T-helper 22 cell (primary cell): ENCODE measurements at places on chromosomes 4 and X.

- DNase-seq: no peak
Observed at GRCh38 chr4:125011646-125012045, 299.1 kb upstream of the ANKRD50 start.

DNA sequence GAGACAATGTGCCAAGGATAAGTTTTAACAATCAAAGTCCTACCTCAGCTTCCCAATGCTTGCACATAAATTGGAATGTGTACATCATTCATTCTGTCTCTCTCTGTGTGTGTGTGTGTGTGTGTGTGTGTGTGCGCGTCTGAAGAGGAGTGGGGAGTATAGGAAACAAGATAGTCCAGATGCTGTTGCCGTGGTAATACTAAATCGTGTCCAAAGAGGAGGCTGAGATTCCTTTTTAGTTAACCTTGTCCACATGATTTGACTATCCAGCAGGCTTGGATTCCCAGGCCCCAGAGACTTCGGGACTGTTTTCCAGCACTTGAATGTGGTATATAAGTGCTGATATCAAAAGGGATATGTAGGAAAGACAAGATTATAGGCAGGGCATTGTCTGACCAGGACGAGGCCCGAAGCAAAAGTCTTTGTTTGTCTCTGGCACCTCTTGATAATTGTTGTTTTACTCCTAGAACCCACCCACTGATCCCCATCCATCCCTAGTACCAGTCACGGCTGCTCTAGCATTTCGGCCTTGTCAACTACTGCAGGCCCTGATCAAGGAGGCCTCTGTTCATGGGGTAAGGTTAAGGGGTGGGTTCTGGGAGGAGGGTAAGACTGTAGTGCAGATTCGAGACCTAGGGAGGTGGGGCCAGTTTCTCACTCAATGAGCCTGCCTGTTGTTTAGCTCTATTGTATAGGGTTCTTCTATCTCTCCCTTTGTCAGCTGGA lies 3.9 kb downstream of the PLP1 start:
- DNase-seq: no peak

DNA sequence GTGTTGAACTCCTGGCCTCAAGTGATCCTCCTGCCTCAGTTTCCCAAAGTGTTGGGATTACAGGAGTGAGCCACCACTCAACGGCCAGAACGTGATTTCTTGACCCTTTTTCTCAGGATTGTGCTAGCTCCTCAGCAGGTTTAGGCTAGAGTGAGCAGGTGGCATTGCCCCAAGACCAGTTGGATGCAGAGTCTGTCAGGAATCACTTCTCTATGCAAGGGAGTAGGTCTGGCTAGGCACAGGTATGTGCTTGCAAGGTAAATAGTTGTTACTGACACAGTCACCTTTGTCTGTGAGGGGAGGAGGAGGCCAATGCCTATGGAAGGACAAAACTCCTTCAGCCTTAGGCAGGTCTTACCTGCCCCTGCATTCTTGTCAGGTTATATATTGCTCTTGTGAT lies 24.2 kb downstream of the SLC25A5 start:
- DNase-seq: no peak

DNA sequence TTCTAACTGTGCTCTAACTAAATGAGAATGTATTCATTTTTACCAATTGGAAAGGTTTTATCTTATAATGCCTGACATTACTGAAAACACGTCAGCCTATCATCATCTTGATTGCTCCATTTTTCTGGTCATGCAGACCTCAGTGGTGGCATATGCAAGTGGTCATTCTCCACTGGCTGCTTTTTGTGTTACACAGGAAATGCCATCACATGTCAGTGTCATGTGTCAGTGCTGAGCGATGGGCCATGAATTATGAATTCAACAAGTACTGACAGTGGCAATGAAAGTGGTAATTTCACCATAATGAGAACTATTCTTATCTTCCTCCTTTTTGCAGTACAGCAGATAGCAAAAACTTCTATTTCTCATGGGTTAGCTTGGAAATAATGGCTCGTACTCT lies 190.5 kb downstream of the PACRGL start:
- no peak for DNase-seq

GRCh38 chrX:131544218-131544617 lies 344 bp downstream of the OR13H1 start:
- no peak for DNase-seq

DNA sequence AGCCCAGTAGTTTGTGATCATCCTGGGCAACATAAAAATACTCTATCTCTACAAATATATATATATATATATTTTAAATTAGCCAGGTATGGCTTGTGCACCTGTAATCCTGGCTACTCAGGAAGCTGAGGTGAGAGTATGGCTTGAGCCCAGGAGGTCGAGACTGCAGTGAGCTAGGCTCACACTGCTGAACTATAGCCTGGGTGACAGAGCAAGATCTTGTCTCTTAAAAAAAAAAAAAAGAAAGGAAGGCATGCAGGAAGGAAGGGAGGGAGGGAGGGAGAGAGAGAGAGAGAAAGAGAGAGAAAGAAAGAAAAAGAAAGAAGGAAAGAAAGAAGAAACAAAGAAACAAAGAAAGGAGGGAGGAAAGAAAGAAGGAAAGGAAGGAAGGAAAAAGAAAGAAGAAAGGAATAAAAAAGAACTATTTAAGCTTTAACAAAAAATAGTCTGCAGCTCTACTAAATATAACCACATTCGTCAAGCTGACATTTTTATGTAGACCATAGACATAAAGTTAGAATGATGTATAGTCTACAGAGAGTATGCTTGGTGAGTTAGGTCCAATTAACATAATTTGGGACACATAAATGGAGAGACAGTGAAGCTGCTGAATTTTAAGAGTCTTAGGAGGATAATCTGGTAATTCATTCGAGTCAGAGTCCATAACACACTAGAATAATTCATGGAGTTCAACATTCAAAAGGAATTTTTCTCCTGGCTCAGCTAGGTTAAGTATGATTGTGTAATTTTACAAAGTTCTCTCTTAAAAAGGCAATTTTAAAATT lies 111.9 kb downstream of the GLRA3 start:
- no peak for DNase-seq

- DNase-seq: no peak
Observed at GRCh38 chr4:38073596-38074234, 113.5 kb downstream of the PTTG2 start.

- DNase-seq: no peak
Observed at GRCh38 chr4:128468123-128468989, 180.7 kb upstream of the PGRMC2 start.

GRCh38 chr4:74023709-74024108 lies 14.8 kb downstream of the CXCL3 start:
- no peak for DNase-seq

DNA sequence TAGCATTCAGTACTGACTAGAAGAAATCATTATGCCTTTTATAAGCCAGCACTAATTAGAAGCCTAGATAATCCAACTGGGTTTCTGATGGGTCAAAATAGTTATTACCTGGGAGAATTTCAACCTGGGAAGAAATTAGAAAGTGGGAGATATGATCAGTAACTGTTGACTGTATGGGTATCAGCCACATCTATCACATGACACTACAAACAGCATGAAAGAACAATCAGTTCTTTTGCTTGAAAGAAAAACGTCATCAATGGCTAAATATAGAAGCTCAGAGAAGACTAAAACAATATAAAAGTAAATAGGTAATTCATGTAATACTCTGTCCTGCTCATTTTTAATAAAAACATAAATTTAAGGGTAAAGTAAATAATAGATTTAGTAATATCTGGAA lies 145.1 kb downstream of the CAMK2D start:
- DNase-seq: no peak

GRCh38 chr4:23028875-23029274 lies 336.1 kb downstream of the GBA3 start:
- DNase-seq: no peak

DNA sequence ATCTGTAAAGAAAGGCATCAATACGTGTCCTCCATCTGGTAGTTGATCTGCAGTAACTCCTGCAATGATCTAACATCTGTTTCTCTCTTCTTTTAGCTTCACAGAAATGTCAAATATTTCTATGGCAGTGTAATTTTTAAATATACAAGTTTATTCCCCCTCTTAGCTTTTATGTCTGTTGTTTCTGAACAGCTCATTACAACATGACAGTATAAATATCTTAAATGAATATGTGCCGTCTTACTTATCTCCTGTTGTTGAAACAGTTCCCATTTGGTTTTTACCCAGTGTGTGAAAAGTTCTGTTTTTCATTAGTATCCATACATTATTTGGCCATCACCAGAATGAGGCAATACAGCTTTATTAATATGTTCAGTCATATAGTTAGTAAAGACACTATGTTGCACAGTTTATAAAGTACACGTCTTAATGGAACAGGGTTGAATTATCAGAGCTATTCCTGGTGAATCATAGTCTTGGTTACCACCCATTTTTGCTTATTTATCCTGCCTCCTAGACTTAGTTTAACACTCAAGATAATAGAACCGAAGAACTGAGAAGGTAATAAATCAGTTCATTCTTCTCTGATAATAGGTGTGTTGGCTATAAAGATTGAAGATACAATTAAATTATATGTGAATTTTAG lies 321.6 kb downstream of the TENM3 start:
- no peak for DNase-seq

- DNase-seq: no peak
Observed at GRCh38 chrX:9759337-9759736, 6.3 kb downstream of the GPR143 start.

GRCh38 chr4:172858731-172859230 lies 309.8 kb upstream of the GALNT7 start:
- DNase-seq: no peak

DNA sequence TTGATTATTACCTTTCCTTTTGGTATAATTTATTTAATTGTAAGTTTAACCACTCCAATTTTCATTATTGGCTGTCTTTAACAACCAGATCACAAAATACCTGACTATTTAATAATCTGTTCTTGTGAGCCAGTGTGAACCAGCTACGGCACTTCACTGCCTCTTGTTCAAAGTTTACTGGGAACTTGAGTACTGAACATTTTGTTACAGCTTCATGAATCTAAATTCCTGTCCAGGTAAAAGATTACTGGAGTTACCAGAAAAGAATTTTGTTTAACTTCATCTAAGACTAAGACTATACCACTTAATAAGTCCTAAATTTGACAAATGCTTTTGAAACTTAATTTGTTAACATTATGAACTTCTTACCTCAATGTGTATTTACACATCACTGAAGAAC lies 178.3 kb downstream of the FBXO8 start:
- no peak for DNase-seq

- DNase-seq: no peak
Observed at GRCh38 chr4:6909970-6910339, 329 bp downstream of the TBC1D14 start.

DNA sequence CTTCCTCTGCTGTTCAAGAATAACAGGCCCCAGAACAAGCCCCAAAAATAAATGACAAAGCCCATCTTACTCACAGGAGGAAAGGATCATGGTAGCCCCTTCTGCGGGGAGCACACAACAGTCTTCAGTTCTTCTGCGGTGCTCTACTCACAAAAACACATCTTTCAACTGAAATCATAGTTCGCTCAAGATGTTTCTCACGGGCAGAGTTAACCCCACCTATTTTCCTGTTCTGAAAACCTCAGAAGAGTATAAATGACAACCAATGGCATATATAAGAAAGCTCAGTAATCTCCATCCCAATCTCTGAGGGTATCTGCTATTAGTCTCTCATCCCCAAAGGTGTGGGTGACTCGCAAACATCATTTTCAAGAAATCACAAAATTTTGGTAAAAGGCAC lies at the start of gene TXK:
Gene TXK (minus strand): TSS at position 170 of the 400 bp plus-strand sequence. CDS start 80 bp downstream, at position 90.
- DNase-seq: no peak

- DNase-seq: peak; percentile 17
Observed at GRCh38 chr4:184983672-184984356, 34.5 kb upstream of the HELT start.

DNA sequence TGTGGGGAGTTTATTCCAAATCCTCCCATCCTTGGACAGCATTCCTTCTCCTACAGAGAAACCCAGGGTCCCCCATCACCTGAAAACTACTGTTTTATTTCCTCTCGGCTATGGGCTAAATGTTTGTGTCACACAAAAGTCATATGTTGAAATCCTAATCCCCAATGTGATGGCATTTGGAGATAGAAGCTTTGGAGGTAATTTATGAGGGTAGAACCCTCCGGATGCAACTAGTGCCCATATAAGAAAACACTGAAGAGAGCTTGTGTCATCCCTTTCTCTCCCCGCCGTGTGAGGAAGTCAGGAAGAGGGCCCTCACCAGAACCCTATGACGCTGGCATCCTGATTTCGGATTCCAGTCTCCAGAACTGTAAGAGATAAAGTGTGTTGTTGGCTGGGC lies 127.8 kb upstream of the NOCT start:
- DNase-seq: no peak

DNA sequence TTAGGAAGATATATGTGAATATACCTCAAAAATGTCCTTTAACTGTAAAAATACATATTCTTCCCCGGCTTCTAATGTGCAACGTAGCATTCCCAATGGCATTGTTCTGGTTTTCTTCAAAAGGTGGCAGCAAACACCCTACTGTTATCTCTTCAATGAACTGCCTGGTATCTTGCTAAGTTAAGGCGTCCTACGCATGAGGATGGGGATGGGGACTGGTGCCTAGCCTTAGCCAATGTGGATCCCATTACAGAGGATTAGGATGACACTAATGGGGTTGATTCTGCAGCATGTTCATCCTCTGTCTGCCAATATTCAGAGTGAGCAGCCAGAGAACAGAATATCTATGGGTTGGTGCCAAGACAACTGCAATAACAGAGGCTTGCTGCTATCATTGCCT lies 334.9 kb upstream of the ADGRL3 start:
- DNase-seq: no peak

DNA sequence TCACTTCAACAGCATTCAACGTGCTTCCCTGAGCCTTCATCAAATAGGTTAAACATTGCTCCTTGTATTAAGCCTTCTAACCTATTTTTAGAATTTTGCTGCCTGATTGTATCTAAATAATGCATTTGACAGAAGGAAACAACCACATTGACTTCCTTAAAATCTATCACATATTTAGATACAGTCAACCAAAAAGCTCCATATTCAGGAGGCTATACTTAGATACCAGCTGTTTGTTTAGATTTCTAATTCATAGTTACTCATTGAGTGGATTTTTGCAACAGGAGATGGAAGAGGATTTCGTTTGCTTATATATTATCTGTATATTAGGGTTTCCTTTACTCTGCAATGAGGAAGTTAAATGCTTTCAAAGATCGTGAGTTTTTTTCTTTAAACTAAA lies 241.1 kb upstream of the PPP1R2C start:
- no peak for DNase-seq

- peak; percentile 80 for DNase-seq
Observed at GRCh38 chrX:48911412-48912182, at the start of gene SLC35A2. TSS of gene SLC35A2 (minus strand) at chrX:48911646. CDS start at chrX:48911636, 10 bp downstream.

- DNase-seq: no peak
Observed at GRCh38 chr4:24625091-24625490, 40.7 kb upstream of the DHX15 start.

- no peak for DNase-seq
Observed at GRCh38 chrX:39576041-39576872, 521.5 kb downstream of the BCOR start.

DNA sequence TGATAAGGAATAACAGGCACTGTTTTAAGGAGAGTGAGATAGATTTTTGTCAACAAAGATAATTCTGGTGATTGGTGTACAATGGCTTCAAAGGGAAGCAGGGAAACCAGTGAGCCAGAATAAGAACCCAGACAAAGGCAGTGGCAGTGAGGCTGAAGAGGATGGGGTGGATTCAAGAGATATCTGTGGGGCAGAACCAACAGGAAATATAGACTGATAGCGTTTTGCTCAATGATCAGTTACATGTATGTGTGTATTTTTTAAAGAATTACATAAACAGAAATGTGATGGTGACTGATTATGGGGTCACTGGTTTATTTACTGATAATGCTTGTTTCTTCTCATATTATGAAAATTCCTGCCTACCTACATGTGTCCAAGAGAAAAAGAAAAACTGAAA lies 66.4 kb downstream of the AMMECR1 start:
- DNase-seq: no peak
